ENCODE measurements at places on chromosomes 16 and 17.

GRCh38 chr16:50152351-50152806, 727 bp upstream of the TENT4B start:
- DNase-seq, result no peak

DNA sequence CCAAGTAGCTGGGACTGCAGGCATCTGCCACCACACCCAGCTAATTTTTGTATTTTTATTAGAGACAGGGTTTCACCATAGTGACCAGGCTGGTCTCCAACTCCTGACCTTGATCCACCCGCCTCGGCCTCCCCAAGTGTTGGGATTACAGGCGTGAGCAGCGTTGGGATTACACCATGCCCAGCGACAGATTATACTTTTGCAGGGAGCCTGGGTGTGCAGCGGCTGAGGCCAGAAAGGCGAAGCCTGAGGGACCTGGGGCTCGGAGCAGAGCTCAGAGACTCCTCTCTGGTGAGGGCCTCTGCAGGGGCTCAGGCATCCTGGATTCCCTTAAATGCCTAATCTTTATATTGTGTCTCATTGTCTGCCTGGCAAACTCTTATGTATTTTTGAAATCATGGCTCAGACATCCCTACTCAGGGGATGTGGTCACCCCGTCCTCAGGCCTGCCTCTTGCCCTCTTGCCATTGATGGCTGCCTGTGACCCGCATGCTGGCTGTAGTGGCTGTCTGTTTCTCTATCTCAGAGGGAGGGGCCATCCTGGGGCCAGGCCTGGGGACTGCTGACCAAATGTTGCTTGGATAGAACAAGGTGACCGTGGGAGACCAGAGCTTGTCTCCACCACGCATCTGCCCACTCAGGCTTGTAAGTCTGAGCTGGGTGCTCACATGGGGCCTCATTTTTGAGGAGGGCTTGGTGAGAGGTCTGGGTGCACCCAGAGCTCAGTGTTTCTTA, 42.6 kb downstream of the B9D1 start:
- no peak for DNase-seq

- DNase-seq, result no peak
Observed at GRCh38 chr17:28545141-28545503, 7.3 kb downstream of the UNC119 start.

DNA sequence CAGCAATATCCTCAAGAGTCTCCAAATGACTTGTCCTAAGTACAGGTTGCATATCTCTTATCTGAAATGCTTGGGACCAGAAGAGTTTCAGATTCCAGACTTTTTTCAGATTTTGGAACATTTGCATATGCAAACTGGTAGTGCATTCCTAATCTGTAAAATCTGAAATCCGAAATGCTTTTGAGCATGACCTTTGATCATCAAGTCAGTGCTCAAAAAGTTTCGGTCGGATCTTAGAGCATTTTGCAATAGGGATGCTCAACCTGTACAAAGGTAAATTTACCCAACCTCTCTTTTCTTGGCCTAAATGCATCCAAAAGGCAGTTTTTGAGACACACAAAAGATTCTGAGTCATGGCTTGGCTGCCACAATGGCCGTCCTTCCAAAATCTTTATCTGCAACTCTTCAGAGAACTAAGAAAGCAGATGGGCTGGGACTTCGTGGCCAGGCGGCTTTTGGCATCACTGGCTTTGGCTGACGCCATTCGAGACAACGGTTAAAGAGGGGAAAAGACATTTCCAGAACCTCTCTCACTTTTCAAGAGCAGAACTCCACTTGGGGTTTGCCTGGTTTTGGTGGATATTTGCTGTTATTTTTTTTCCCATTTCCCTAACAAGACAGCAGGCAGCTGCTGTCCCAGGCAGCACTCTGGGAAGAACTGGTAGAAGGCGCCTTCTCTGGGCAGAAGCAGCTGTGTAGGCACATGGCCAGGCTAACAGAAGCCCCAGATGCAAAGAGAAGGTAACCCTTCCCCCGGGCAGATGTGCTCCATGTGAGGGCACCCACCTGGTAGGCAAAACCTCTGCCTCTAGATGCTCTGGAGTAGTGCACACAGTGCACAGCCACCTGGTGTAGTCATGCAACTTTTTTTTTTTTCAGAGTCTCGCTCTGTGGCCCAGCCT, 8.9 kb downstream of the CPPED1 start:
- no peak for DNase-seq

DNA sequence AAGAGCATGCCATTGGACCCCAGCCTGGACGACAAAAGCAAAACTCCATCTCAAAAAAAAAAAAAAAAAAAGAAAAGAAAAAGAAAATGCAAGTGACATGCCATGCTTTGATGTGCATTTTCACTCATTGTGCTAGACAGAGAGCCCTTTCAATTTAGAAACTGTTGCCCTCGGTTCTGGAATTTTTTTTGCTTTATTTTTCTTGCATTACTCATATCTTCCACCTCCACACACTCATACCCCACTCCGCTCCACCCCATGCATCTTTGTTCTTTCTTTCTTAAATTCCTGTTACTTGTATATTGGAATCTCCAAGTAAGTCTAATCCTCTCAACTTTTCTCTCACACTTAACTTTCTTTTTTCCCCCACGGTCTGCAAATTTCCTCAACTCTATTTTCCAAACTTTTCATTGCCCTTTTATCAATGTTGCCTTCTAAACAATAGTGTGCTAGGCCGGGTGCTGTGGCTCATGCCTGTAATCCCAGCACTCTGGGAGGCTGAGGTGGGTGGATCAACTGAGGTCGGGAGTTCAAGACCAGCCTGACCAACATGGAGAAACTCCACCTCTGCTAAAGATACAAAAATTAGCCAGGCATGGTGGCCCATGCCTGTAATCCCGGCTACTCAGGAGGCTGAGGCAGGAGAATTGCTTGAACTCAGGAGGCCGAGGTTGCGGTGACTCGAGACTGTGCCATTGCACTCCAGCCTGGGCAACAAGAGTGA, 16.8 kb upstream of the SUZ12 start:
- no peak for DNase-seq

DNA sequence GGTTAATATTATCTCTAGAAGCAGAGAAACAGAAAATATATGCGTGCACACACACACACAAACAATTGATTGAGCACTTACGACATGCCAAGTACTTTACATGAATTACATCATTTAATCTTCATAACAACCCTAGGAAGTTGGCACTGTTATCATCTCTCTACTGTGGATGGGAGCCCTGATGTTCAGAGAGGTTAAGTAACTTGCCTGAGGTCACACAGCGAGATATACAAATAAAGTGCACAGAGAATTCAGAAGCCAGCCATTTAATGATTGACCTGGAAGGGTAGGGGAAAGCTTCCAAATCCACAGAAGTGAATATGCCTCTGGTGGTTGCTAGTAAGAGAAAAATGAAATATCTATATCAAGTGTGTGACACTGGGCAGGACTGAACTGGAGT, 37.5 kb upstream of the GPR139 start:
- no peak for DNase-seq

All from stimulated activated CD4-positive, alpha-beta T cell treated with anti-CD3 and anti-CD28 coated beads, TNF-alpha, amount 100 ng/mL, for 1 hour (primary cell).